ENCODE measurements at places on chromosomes 16 and 17. TPM values are rescaled to one million over a fixed set of nuclear protein-coding genes. Genes with fewer than 3 reads are reported as not detected.

DNA sequence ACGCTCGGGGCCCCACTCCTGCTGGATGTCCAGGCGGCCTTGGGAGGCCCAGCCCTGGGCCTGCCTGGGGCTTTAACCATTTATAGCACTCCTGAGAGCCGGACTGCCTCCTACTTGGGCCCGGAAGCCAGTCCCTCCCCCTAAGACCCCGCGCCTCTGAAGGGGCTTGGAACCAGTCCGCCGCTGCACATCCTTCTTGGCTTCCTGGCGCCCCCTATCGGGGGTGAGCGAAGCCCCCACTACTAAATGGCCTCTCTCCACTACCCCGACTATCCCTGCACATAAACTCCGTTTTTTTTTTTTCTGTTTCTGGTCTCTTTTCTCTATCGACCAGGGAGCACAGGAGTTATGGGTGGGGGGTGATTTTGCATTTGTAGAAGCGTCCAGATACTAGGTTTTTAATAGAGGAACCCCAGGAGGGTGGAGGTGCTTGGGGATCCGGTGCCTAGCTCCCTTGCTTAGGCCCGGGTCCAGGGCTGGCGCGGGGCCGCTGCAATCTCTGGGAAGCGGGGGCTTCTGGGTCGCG is 633 bp upstream of the NOL3 start:
- no peaks in the 10 kb centered on the region for H3K36me3 ChIP-seq
- H3K27ac ChIP-seq = peak overlapping the region; percentile 86
- peak; percentile 60 for DNase-seq
- peaks cover 36% of the 10 kb centered on the region for H3K4me1 ChIP-seq
- peak overlapping the region; percentile 49 for H3K4me3 ChIP-seq
- H3K27me3 ChIP-seq = no peaks in the 10 kb centered on the region

- peaks cover 30% of the 10 kb centered on the region for H3K4me1 ChIP-seq
- H3K27me3 ChIP-seq = no peaks in the 10 kb centered on the region
- H3K36me3 ChIP-seq = no peaks in the 10 kb centered on the region
- no peak overlapping the region for H3K27ac ChIP-seq
Observed at GRCh38 chr17:66451188-66452149, 149.1 kb downstream of the PRKCA start.

- DNase-seq = no peak
- H3K4me1 ChIP-seq = no peaks in the 10 kb centered on the region
- H3K36me3 ChIP-seq = no peaks in the 10 kb centered on the region
- no peak overlapping the region for H3K27ac ChIP-seq
- H3K27me3 ChIP-seq = no peaks in the 10 kb centered on the region
Observed at GRCh38 chr16:57938936-57939871, 31.7 kb downstream of the CNGB1 start.

UBALD1 gene
- 32.4 TPM for total RNA-seq

DNA sequence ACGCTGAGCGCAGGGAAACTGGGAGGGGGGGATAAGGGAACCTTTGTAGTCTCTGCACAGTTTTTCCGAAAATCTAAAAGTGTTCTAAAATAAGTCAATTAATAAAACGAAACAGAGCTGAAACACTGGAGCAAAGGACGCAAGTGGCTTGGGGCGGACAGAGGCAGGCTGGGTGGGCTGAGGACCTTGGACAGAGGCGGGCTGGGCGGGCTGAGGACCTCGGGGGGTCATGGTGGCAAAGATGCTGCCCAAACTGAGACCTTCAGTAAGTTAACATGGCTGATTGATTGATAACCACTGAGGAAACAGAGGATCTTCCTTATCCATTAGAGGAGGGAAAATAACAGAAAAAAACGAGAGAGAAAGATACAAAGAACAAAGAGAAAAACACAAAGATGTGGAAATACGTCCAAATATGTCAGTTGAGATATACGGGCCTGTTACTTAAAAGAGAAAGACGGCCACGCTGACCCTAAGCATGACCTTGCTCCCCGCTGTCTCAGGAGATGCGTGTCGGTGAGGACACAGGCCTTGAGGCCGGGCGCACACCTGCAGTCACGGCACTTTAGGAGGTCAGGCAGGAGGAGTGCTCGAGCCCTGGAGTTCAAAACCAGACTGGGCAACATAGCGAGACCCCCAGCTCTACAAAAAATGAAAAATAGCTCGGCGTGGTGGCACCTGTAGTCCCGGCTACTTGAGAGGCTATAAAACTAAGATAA is 76.1 kb upstream of the GNG13 start:
- no peak overlapping the region for H3K27ac ChIP-seq
- no peaks in the 10 kb centered on the region for H3K36me3 ChIP-seq
- DNase-seq = no peak
- no peak overlapping the region for H3K4me3 ChIP-seq
- H3K4me1 ChIP-seq = no peaks in the 10 kb centered on the region
- H3K27me3 ChIP-seq = no peaks in the 10 kb centered on the region

- peak overlapping the region; percentile 20 for H3K27ac ChIP-seq
- no peak overlapping the region for H3K4me3 ChIP-seq
- no peak for DNase-seq
Observed at GRCh38 chr17:48051706-48052486, 3.7 kb downstream of the NFE2L1 start.

All from Caco-2 (cell line).